Activated CD8-positive, alpha-beta memory T cell treated with anti-CD3 and anti-CD28 coated beads, Interleukin-2, amount 10 ng/mL, durations not matched to agents 7 days and 5 days (primary cell): ENCODE measurements at places on chromosomes 12 and 14. TPM values are rescaled to one million over a fixed set of nuclear protein-coding genes. Genes with fewer than 3 reads are reported as not detected.

DNA sequence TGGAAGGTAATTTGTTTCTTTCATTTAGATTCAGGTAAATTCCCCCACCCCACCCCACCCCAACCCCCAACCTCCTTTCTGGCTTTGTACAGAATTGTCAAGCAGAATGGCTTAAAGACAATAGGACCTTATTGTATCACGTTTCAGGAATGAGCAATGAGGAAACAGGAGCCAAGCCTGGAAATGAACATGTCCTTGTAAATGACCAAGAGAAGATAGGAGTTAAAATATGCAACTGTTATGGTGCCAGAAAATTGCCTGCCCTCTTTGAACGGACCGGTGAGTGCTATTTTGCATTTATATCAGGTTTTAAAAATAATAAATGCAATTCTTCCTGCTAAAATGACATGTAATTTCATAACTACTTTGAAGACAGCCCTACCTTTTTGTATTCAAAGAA lies 141.6 kb upstream of the PELI2 start:
- H3K27ac ChIP-seq = no peak overlapping the region
- H3K4me3 ChIP-seq = no peak overlapping the region
- H3K4me1 ChIP-seq = no peaks in the 10 kb centered on the region
- H3K36me3 ChIP-seq = no peaks in the 10 kb centered on the region

- H3K27me3 ChIP-seq = no peaks in the 10 kb centered on the region
- DNase-seq = no peak
- peaks cover 3% of the 10 kb centered on the region for H3K4me1 ChIP-seq
- H3K36me3 ChIP-seq = peaks cover 36% of the 10 kb centered on the region
- H3K4me3 ChIP-seq = no peak overlapping the region
These were observed 12.5 kb downstream of the PRDM4 start for GRCh38 chr12:107748472-107748871.

- no peaks in the 10 kb centered on the region for H3K4me1 ChIP-seq
- no peaks in the 10 kb centered on the region for H3K36me3 ChIP-seq
- no peak overlapping the region for H3K27ac ChIP-seq
- no peak overlapping the region for H3K4me3 ChIP-seq
- peaks cover 31% of the 10 kb centered on the region for H3K27me3 ChIP-seq
- no peak for DNase-seq
These were observed 16.9 kb upstream of the KRT7 start for GRCh38 chr12:52216100-52216499.

DNA sequence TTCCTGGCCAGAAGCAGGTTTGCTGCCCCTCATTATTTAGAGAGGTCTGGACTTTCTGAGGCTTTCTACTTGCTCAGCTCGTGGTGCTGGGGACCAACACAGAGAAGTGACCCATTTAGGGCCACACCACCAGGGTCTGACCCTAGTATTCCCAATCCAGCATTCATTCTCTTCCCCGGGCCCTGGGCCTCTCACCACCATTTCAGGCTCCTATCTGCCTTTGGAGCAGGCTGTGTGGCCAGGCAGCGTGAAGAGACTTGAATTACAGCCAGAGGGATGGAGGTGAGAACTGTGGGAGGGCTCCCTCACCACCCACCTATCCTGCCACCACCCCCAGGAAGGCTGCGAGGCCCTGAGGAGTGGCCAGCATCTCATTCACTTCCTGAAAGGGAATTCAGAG lies 24.6 kb downstream of the FAM222A start:
- H3K27ac ChIP-seq = no peak overlapping the region
- H3K36me3 ChIP-seq = no peaks in the 10 kb centered on the region
- DNase-seq = no peak
- no peak overlapping the region for H3K4me3 ChIP-seq
- H3K4me1 ChIP-seq = no peaks in the 10 kb centered on the region
- H3K27me3 ChIP-seq = peaks cover 21% of the 10 kb centered on the region

DNA sequence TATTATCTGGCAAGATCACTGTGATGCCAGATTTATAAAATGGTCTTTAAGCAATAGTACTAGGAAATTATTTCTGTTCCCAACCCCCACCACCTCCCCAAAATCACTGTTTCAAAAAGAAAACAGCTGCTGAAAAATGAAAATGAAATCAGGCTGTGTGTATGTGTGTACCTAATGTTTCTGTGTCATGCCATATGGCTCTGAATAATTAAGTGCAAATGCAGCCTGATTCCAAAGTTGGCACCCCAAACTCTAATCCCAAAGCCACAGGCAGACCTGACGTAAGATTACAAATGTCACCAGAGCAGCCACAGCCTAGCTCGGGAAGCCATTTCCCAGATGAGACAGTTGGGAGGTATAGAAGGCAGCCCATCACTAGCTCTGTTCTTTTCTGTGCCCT lies 175.5 kb downstream of the MED13L start:
- DNase-seq = no peak
- no peaks in the 10 kb centered on the region for H3K27me3 ChIP-seq
- no peak overlapping the region for H3K27ac ChIP-seq
- peaks cover 19% of the 10 kb centered on the region for H3K36me3 ChIP-seq
- H3K4me1 ChIP-seq = peaks cover 18% of the 10 kb centered on the region
- H3K4me3 ChIP-seq = no peak overlapping the region

- peaks cover 10% of the 10 kb centered on the region for H3K4me1 ChIP-seq
- no peak for DNase-seq
- no peaks in the 10 kb centered on the region for H3K27me3 ChIP-seq
- H3K4me3 ChIP-seq = peak overlapping the region; percentile 12
- peak overlapping the region; percentile 56 for H3K27ac ChIP-seq
- peaks cover 20% of the 10 kb centered on the region for H3K36me3 ChIP-seq
These were observed 54.1 kb downstream of the CEP83 start for GRCh38 chr12:94405413-94406116.

DNA sequence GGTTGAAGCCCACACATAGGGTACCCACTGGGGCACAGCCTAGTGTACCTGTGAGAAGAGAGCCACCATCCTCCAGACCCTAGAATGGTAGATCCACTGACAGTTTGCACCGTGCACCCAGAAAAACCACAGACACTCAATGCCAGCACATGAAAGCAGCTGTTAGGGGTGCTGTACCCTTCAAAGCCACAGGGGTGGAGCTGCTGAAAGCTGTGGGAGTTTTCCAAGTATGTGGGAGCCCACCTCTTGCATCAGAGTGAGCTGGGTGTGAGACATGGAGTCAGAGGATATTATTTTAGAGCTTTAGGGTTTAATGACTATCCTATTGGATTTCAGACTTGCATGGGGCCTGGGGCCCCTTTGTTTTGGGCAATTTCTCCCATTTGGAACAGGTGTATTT lies 30.5 kb downstream of the TSPAN19 start:
- H3K36me3 ChIP-seq = no peaks in the 10 kb centered on the region
- no peak for DNase-seq
- no peaks in the 10 kb centered on the region for H3K27me3 ChIP-seq
- no peaks in the 10 kb centered on the region for H3K4me1 ChIP-seq

DNA sequence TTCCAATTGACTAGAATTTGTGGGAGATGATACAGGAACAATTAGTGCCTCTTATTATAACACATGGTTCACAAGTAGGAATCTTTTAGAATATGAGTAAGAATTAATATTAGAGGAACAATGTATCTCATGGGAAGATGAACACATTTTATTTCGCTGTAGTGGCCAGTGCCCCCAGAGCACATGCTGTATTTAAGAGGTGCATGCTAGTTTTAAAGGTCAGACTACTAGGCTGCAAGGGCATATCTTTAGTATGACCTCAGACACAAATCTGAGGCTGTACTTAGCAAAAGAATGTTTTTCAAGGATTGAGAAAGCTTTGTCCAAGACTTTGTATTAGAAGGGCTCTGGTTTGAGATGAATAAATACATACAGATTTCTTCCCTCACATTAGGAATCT lies 586.9 kb downstream of the CCER1 start:
- no peak overlapping the region for H3K27ac ChIP-seq
- no peak for DNase-seq
- no peaks in the 10 kb centered on the region for H3K4me1 ChIP-seq
- no peaks in the 10 kb centered on the region for H3K27me3 ChIP-seq
- H3K36me3 ChIP-seq = no peaks in the 10 kb centered on the region

DNA sequence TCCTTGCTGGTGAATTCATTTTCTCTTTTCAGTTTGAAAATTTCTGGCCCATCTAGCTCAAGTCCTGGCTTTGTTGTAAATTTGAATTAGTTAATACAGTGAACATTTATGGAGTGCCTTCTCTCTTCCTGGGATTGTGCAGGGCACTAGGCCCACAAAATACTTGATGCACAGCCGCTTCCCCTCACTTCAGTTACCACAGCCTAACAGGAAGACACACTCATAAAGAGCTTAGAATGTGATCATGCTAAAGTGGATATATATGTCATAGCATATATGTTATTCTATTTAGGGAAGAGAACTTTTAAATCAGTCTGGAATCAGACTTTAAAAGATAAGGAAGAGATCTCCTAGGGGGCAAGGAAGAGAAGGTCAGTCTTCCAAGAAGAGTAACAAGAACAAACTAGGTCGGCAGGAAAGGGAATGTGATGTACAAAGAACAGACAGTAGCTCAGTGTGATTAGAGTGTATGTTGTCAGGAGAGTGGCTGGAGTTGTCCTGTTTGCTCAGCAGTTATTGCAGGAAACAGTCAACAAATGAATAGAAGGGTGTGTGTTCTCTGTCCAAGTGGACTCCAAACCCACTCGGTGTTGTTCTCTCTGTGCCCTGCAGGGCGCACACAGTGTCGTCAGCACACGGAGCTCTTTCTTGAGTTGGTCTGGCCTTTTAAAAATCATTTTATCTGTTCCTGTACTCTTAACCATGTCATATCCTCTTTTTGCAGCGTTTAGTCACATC lies 74.4 kb downstream of the DAAM1 start:
- DNase-seq = no peak
- H3K27ac ChIP-seq = peak overlapping the region; percentile 25

GRCh38 chr14:90698379-90698869 lies 117.8 kb downstream of the TTC7B start:
- no peak for DNase-seq
- H3K27me3 ChIP-seq = no peaks in the 10 kb centered on the region
- H3K27ac ChIP-seq = no peak overlapping the region

TCL1B gene
- total RNA-seq = not detected

NEUROD4 gene
- total RNA-seq = not detected

NANOG gene
- total RNA-seq = not detected
